ENCODE measurements at places on chromosomes 2 and 18. TPM values are rescaled to one million over a fixed set of nuclear protein-coding genes. Genes with fewer than 3 reads are reported as not detected.

CREB1 gene
- total RNA-seq, result 136 TPM

GALNT13 gene
- not detected for total RNA-seq

ZC3H6 gene
- 15.1 TPM for total RNA-seq

SNTG2 gene
- total RNA-seq, result 0.25 TPM

RGPD4 gene
- 0.14 TPM for total RNA-seq

DYTN gene
- not detected for total RNA-seq

PAX3 gene
- not detected for total RNA-seq

ACMSD gene
- total RNA-seq, result not detected

MOGAT1 gene
- not detected for total RNA-seq

MALL gene
- 2.0 TPM for total RNA-seq

GNLY gene
- total RNA-seq, result 18.9 TPM

RBMS1 gene
- total RNA-seq, result 47.7 TPM

CCBE1 gene
- not detected for total RNA-seq

DNAJC5G gene
- not detected for total RNA-seq

SERPINB2 gene
- not detected for total RNA-seq

CRYBA2 gene
- not detected for total RNA-seq

PRSS56 gene
- not detected for total RNA-seq

DTNA gene
- 0.48 TPM for total RNA-seq

PTPRN gene
- total RNA-seq, result 0.43 TPM

MEP1B gene
- not detected for total RNA-seq

All from activated CD4-positive, alpha-beta T cell treated with anti-CD3 and anti-CD28 coated beads for 36 hours (primary cell).